Left forelimb (tissue), 1 donor: ENCODE measurements at places on chromosomes 7 and 10.

- no peak for DNase-seq
Measured at GRCh38 chr10:85864868-85865526, 501.6 kb downstream of the GRID1 start.

GRCh38 chr7:77995717-77996116, 197.1 kb downstream of the PHTF2 start:
- DNase-seq = no peak

DNA sequence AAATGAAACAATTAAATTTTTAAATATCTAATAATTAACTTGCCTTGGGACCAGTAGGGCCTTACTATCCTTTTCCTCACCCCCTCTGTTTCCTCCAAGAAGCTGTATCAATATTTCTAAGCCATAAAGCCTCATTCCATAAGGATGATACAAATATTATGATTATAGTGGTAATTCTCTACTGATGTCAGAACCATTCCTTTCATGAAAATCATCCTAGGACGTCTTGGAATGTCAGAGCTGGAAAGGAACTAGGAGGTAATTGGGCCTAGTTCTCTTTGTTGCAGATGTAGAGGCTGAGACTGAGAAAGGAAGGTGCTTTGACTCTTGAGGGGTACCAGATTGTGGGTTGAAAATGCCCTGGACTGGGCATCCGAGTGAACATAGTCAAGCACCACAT, 766.7 kb upstream of the GHITM start:
- DNase-seq = no peak

GRCh38 chr7:74226633-74227032, 16.8 kb downstream of the LAT2 start:
- no peak for DNase-seq

GRCh38 chr10:79229071-79229541, 118.2 kb upstream of the PPIF start:
- no peak for DNase-seq
